ENCODE measurements at places on chromosomes 5 and 9.

DNA sequence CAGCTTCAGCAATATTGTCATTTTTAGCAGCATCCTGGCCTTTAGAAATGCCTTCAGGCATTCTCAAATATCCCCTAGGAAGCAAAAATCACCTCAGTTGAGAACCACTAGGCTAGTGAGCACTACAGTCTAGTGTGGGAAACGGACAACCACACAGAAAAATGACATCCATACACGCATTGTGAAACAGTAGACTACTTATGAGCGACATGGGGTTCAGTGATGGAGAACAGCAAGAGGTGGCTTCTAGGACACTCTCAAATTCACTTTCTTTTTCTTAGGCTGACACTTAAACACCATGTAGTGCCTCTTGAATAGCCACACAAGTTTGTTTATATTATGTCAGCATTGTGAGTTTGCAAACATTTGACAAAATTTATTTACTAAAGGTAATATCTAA lies 203.0 kb downstream of the KDM4C start:
- no peak for DNase-seq

DNA sequence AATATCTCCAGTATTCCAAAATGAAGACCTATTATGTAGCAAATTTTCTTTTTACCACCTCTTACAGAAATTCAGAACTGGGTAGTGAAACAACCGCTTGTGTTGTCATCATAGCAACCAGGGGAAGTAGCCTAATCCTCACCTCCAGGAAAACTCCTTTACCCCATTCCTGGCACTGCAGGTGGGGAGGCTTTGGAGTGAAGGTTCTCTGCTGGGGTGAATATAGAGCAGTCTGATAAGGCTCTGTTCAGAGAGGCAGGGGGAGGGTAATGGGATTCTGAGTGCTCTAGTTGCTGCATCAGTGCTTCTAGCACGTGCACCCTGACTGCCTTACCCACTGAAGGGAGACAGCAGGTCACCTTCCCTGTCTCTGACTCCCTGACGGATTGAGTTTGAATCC lies 116.2 kb downstream of the MAN2A1 start:
- no peak for DNase-seq

GRCh38 chr5:45410304-45410995 lies 285.7 kb downstream of the HCN1 start:
- no peak for DNase-seq

DNA sequence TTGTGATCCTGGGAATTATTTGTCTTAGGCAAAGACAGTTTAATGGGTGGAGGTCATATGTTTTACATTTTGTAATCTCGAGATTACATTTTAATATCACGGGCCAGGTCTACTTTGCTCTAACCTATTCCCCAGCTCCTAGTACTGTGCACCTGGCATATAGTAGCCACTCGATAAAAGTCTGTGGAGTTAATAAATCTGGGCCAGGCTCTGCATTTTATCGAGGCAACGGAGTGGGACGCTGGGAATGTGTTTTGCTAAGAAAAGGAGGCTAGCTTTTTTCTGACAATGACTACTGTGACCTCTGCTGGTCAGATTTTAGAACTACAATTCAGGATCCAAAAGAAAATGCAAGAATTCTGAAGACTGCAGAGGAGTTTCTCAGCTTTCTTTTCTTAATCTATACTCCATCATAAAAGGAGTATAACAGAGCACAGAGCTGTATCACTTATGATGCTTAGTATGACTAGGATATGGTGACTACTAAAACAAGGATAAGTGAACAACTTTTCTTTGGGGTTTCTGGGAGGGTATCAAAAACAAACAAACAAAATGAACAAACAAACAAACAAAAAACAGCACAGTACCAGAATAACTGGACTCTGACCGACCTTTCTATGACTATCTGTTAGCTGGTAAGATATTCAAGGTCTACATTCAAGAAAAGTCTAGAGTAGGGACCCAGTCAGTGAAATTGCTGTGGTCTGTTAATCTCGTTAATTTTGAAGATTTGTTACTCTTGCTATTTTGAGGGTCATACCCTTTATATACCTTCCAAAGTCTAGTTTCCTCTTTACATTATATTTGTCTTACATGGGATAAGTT lies 46.1 kb upstream of the CER1 start:
- peak; percentile 23 for DNase-seq

- DNase-seq, result no peak
Measured at GRCh38 chr9:129392093-129392541, 214.1 kb upstream of the IER5L start.

DNA sequence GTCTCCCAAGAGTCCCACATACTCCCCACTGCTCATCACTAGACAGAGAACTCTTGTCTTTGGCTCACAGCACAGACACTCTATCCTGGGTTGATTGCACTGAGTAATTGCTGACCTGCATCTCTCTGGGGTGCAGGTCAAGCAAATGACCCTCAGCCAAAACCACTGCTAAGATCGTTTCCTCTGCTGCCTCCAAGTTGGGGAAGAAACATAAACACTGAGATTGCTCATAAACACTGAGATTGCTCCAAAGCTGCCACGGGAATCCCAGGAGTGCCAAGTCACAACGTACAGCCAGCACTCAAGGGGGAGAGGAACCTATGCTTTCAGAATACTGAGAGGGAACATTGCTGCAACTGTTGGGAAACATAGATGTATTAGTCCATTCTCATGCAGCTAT lies 1402.1 kb upstream of the ACO1 start:
- no peak for DNase-seq

- no peak for DNase-seq
Measured at GRCh38 chr9:89153232-89154017, 25.2 kb downstream of the SHC3 start.

DNA sequence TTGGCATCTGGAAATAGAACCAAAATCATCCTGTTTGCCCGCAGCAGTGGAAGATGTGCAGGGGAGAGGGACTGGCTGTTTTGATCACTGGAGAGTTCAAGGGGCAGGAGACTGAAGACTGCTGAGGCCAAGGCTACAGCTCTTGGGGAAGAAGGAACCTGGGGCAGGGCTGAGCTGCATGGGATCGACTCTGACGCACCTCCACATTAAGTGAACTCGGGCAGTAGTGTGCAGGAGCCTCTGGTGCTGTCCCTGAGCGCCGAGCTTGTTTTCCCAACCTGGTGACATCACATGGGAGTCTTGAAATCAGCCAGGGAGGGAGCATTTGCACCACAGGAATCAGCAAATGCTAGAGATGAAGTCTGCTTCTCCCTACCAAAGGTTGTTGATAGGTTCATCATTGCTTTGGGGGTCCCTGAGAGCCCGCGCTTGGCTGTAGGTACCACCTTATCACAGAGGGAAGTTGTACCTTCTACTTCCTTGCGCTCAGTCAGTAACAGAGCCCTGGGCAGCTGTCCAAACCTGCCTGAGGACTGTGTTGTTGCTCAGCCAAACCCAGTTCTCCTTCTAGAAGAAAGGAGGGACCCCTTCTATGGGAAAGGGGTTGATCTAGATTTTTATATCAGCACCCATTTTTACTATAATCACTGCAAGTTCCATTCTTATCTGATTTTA lies 52.3 kb upstream of the CTSL start:
- DNase-seq, result no peak

DNA sequence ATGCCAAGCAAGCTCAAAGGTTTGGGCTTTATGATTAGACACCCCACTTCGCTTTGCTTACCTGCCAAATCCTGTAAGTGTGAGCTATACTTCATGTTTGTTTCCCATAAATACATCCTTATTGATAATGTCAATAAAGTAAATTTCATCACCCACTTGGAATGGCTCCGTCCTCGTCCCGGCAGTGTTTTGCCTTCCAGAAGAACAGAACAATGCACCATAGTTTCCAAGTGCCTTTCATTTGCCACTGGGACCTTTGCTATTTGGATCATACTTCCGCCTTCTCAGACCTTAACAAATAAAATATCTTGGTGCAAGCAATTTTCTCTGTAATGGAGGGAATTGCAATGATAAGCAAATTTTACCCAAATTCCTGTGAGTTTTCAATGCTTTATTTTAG lies 229.3 kb downstream of the PIK3R1 start:
- no peak for DNase-seq

DNA sequence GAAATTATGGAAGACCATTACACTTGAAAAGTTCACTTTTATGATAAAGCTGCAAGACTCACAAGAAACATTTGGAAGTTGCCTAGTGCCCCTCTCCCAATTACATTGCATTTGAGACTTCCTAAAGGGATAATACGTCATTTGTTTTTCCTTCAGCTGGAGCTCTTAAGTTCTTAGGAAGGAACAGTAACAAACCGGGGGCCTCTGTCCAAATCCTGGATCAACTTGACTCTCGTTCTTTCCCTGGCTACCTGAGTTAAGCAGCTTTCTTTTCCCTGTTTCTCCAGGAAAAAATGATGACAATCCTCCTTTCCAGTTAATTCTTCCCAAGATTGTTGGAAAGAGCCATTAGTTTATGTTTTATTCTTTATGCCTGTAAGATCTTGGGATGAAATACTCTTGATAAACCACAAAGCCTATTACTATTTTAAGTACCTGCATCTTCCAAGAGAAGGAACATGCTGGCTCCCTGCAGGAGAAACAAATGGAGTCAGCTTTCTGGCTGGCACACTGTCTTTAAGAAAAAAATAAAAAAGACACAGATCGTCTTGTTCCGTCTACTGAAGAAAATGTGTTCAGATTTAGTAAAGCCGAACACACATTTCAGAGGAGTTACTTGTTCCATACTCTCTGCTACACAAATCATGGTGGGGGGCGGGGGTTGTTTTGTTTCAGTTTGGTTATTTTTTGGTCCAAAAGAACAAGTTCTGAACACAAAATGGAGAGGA lies 297.9 kb downstream of the EFNA5 start:
- DNase-seq, result no peak

GRCh38 chr5:157624144-157624543 lies 28.1 kb downstream of the SOX30 start:
- DNase-seq, result no peak

GRCh38 chr9:37471942-37472684 lies 6.9 kb upstream of the ZBTB5 start:
- DNase-seq, result no peak

- no peak for DNase-seq
Measured at GRCh38 chr5:118459490-118459889, 528.9 kb downstream of the DTWD2 start.

GRCh38 chr9:114806526-114806900 lies 674 bp upstream of the TNFSF15 start:
- no peak for DNase-seq

- no peak for DNase-seq
Measured at GRCh38 chr9:124363326-124364096, 51.7 kb downstream of the PSMB7 start.

DNA sequence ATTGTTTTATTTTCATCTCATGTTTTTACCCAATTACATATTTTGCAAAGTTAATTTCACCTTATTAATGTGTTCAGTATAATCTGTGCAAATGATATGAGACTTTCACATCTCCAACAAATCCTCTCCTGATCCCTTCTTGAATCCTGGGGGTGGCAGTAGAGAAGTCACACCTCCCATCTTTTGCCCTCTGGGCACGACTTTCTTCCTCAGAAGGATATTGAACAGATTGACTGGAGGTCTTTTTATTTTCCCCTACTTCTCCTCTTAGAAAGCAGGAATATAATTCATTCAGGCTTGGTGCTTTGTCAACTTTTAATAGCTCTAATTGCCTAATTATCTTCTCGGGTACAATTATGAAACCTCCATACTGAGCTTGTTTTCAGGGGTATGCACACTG lies 1037.1 kb upstream of the NUDT12 start:
- DNase-seq, result no peak

DNA sequence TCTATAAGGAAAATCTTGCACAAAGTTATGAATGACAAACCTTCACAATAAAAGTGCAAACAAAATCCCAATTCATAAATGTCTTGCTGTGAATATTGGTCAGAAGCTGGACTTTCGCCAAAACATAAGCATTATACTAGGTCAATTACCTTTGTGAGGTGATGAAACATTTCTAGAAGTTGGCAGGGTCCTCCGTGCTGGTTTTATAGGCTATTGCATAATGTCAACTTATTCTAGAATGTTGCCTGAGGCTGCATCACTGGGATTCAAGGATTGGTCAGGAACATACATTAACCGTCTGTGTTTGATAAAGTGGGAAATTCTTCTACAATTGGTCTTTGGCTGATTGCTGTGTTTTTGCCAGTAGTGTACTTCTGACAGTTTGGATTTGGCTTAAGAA lies 49.8 kb upstream of the PALM2AKAP2 start:
- DNase-seq, result no peak

- no peak for DNase-seq
Measured at GRCh38 chr5:134437847-134438581, 26.3 kb upstream of the CDKN2AIPNL start.

- DNase-seq, result no peak
Measured at GRCh38 chr9:86253577-86253976, 5.9 kb downstream of the C9orf153 start.
